ENCODE measurements at places on chromosomes 3 and 15. TPM values are rescaled to one million over a fixed set of nuclear protein-coding genes. Genes with fewer than 3 reads are reported as not detected.

Gene SERINC4
- total RNA-seq: not detected

Gene ZMYND10
- total RNA-seq: 0.10 TPM

Gene HYAL1
- not detected for total RNA-seq

Gene MESP1
- not detected for total RNA-seq

Gene LMLN
- 3.4 TPM for total RNA-seq
